ENCODE measurements at places on chromosomes 2 and 18.

DNA sequence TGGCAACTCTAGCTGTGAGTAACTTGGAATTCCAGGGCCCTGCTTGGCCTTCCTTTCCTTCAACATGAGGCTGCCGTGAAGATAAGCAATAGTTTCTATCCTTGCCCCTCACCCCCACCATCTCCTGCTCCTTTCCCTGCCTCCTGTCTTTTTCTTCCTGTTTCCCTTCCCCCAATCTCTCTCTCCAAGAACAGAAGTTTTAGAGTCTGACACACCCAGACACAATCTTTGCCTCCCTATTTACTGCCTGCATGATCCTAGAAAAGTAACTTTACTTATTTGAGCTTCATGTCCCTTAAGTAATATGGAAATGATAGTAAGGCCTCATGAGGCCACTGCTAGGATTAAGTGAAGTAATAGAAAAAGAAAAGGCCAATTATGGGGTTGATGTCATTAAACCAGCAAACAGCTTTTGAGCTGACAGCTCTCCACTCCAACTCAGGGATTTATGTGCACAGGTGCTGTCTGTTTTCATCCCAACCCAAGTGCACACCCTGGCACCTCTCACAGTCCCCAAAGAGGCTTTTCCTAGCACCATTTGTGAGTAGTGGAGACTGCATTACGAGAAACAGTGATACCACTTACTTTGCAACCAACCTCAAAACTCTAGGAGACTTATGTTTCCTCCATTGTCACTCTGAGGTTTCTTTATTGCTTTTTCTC, 123.7 kb upstream of the SIX3 start:
- DNase-seq = no peak

GRCh38 chr2:49490710-49491109, 336.4 kb upstream of the FSHR start:
- no peak for DNase-seq

DNA sequence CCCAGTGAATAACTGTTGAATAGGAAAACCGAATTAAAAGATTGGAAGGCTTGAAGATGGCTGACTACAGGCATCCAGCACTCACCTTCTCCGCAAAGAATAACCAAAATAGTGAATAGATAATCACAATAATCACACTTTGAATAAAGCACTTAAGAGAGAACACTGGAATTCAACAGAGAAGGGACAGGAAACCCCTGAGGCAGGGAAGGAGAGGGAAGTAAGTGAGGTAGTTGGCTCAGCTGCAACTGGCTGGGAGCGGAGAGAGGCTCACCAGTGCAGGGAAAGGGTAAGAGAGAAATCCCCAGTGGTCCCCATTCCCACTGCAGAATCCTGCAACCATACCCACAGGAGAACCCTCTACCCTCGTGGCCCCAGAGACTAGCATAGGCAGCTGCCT, 246.6 kb upstream of the NCKAP5 start:
- no peak for DNase-seq

GRCh38 chr2:55025627-55026026, 24.6 kb downstream of the RTN4 start:
- DNase-seq = no peak

GRCh38 chr2:149690825-149691224, 103.2 kb upstream of the MMADHC start:
- DNase-seq = no peak

GRCh38 chr2:145725876-145726275, 1206.0 kb upstream of the ZEB2 start:
- DNase-seq = no peak

DNA sequence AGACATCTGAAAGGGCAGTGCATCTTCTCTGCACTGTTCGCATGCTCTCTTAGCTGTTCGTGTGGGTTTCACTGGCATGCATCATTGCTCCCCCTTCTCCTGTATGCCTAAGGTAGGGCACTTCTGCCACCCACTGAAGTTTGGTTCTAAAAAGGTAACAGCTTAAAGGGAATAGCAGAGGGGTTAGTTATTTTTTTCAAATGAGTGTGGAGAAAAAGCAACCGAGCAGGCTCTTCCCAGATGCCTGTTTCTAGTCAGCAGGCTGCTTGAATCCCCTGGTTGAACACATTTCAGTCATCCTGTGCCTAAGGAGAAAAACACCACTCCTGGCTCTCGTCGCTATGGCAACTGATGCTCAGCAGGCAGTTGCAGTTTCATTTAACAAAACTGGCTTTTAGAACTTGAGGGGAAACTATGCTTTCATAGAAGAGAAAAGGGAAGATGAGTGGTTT, 69.8 kb upstream of the GALNT3 start:
- no peak for DNase-seq

DNA sequence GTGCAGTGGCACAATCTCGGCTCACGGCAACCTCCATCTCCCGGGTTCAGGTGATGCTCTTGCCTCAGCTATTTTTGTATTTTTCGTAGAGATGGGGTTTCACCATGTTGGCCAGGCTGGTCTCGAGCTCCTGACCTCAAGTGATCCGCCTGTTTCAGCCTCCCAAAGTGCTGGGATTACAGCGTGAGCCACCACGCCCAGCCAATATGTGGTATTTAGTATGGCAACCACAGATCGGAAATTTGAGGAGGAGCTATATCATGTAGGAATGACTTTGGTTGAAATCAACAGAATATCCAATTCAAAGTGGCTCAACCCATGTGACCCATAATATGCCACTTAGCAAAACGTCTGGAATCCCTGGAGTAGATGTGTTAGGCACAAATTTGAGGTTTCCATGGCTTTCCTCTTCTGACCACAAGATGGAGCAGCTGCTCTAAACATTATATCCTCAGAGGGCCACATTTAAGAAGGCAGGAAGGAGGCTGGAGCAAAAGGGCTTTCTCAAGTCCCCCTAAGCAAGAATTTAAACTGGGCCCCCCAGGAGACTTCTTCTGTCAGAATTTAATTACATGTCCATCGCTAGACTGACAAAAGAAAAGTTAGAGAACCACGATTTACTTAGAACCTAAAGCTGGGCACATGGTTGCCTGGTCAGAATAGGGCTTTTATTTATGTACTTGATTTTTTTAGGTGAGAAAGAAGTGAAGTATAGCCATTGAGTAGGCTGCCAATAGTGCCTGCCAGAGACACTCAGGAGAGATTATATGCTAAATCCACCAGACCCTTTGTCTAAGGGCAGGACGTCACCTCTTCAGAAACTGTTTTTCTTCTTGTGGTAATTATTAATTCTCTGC, 49.6 kb upstream of the ITSN2 start:
- no peak for DNase-seq

GRCh38 chr2:182144776-182145165, 159.1 kb downstream of the PPP1R1C start:
- no peak for DNase-seq

- no peak for DNase-seq
Measured at GRCh38 chr2:20438334-20439192, 8.3 kb upstream of the RHOB start.

- DNase-seq = no peak
Measured at GRCh38 chr2:46299365-46300263, 2.4 kb downstream of the EPAS1 start.

DNA sequence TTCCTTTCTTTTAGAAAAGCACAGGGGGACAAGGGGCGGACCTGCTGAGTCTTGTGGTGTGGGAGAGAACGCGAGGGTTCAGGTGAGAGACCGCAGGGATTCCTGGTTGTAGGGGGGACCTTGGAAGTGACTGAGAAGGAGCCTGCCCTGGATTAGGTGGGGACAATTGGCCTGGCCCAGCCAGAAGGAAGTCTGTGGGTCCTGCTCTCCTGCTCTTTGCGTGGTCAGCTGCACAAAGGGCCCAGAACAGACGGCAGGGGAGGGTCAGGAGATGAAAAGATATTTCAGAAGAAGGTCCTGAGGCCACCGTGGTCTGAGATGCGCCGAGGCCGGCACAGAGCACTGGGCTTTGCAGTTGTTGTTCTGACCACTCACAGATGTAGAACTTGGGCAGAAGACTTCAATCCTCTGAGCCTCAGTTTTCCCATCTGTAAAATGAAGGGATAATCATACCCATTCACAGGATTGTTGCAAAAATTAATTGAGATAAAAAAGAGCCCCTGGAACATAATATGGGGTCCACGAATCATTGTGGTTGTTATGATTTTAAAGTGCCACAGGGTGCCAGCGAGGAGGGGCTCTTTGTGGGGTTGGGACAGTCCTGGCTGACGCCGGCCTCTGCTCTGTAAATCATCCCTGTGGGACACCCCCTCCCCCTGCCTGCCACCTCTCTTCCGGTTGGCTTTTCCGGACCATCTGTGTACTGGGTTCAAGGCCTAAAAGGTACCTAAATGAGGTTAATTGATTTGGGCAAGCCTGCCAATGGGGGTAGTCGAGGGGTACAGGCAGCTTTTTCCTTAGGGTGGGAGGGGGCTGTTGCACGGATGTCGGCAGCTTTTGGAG, 1.8 kb downstream of the LPIN1 start:
- no peak for DNase-seq

GRCh38 chr2:126510356-126510755, 145.6 kb upstream of the GYPC start:
- DNase-seq = no peak

DNA sequence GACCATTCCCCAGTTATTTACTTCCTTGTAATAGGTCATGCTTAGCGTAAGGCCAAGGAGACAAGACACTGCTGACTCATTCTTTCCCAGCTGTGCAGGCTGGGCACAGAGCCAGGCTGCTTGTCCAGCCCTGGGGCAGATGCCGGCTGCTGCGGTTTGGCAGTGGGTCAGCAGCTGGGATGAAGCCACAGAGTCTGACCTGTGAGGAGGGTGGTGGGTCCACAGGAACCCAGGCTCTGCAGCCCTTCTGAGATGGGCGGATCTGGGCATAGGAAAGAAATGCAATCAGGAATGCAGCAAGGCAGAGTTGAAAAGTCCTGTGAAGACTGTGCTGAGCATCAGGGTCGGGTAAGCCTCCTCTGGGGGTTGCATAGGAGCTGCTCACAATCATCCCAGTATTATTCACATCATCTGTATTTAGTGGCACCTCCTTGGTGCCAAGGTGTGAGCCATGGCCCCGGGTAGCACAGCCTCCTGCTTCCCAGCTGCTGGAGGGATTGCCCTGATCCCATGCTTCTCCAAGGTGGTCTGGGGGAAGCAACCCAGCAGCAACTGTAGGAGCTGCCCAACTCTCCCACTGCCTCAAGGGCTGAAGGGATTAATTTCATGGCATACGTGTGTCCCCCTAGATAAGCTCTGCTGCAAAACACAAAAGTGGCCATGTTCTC, 139.0 kb downstream of the DDX1 start:
- DNase-seq = no peak

DNA sequence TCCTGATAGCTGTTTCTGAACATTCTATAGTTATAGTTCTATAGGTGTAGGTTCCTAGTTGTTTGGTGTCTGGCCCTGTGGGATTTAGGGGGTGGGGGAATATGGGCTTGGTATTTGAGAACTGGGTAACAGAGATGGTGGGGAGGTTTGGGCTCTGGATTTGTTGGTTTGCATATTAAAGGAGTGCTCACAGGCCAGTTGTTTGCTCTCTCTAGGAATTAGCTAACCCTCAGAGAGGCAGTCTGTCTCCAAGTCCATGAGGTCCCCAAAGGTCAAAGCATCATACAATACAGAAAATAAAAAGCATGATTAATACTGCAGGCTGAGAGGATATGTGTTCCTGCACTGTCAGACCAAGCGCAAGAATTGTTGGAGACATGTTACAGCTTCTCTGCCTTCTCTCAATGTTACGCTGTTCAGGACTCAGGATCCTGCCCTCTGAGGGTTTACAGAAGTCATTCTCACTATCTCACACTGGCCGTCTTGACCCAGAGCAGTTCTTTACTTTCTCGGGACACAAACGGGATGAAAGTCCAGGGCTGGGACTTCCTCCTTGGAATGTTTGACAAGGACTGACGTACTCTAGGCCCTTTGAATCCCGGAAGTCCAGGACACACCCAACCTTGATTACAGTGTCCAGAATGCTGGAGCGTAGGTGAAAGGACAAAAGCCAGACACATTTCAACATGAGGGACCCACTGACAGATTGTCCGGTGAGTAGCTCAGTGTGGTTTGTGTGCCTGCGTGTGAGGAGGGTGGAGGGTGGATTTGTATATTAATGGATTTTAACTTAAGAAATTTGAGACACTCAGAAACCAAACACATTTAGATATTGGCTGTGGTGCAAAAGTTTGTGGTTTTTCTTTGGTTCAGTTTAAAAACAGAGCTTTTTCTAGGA, at the start of gene NOSTRIN:
TSS of gene NOSTRIN (plus strand) at position 677 of the 898 bp plus-strand sequence. CDS start at position 687, 10 bp downstream.
- no peak for DNase-seq

DNA sequence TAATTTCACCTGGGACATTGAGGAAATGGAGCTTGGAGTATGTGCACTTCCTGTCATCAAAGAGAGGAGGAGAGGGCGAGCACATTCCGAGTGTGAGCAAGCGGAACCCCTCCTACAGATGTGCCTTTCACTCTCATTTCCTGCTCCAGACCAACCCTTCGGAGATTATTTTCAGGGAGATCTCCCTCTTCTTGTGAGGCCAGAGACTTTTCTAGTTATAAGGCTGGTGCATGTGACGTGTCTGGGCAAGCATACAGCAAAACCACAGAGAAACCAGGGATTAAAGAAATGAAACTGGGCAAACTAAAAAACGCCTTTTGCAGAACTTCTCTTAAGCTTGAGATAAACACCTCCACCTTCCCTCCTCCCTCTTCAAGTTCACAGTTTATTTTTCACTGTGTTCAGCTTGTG, 409.2 kb upstream of the TCF4 start:
- DNase-seq = no peak

DNA sequence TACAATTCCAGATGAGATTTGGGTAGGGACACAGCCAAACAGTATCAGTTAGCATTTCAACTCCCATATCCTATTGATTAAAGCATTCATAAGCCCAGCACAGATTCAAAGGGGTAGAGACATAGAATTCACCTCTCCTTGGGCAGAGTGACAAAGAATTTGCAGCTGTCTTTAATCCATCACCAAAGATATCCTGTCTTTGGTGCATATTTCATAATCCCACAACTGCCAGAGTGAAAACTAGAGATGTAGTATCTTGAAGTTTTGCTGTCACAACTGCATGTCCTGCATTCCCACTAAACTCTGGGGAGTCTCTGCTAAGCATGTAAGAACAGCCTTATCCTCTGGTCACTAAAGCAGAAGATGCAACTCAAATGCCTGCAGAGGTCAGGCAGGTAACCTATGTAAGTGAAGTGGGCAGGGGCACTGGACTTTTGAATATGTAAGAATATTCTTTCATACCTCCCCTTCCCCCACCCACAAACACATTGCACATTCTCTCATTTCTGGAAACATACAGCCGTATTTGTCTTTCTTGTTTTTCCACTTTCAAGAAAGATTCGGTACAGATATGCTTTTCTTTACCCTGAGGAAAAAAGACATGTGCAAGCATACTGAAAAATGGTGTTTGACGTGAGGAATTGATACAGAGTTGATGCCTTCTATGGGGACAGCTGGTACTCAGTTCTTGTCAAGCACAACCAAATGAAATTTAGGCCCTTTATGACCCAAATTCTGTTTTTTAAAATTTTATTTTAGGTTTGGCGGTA, 283.1 kb downstream of the SP3 start:
- no peak for DNase-seq
